ENCODE measurements at places on chromosomes 12 and 14.
A peak's percentile ranks its signal among the peaks of the same experiment; 100 is the strongest.

GRCh38 chr14:45298423-45299117 is 45.6 kb upstream of the MIS18BP1 start:
- DNase-seq = no peak

GRCh38 chr14:101709533-101709881 is 52.0 kb upstream of the PPP2R5C start:
- DNase-seq = no peak

- DNase-seq = no peak
Measured at GRCh38 chr12:6747216-6747615, 5.7 kb downstream of the MLF2 start.

DNA sequence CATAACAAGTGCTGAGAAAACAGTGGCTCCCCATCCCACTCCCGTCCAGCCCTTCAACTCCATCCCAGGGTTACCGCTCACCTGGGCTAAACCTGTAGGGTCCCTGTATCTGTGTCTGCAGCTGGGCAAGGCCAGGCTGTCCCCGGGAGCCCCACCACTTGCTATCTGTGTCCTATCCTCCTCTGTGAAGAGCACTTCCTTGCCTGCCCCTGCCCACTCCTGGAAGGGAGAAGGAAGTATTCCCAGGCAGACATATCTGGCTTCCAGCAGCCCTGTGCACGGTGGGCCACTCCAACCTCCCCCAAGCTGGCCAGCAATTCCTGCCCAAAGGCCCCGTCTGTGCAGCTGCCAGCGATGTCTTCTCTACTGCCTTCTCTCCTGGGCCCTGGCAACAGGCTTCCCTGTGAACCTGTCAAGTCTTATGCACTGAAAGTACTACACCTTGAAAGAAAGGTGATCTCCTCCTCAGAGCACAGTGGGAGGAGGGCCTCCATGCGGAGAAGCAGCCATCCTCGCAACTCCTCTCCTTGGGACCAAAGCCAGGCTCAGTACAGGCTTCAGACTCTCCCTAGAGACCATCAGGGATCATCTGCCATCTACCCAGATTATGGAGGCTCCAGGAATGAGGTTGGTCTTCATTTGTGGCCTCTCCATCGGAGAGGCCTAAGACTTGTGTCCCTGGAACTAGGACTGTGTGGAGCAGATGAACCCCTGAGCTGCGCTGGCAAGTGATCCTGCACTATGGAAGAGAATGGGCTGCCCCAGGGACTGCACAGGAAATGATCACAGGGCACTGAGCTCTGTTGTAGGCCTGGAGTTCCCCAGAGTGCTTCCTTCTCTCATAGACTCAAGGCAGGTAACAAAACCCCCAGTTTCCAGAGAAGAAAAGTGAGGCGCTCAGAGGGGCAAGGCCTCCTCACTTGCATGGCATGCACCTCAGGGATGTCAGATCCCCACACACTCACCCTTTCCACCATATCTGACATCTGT is 663.6 kb downstream of the BCL11B start:
- DNase-seq = no peak

DNA sequence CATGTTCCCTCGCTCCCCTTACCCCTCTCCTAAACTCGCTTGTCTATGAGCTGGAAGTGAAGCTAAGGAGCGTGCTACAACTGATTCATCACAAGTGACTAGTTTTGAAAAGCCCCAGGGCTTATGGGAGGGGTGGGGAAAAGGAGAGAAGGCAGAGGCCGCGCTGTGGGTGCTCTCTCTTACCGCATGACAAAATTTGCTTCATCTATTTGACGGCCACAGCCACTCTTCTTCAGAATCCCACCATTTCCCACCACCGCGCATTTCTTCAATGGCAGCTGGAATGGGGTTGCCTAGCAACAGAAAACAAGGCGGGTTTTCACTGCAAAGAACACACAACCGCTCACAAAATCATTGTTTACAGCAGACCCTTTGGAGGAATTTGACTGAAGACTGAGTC is 79.4 kb downstream of the ST8SIA1 start:
- peak; percentile 61 for DNase-seq

GRCh38 chr12:102069707-102070106 is 7.9 kb upstream of the WASHC3 start:
- DNase-seq = no peak
